ENCODE measurements at places on chromosomes 4 and X. TPM values are rescaled to one million over a fixed set of nuclear protein-coding genes. Genes with fewer than 3 reads are reported as not detected.

The XAGE1A gene
- total RNA-seq, result not detected

The CPXCR1 gene
- not detected for total RNA-seq

The SPANXB1 gene
- total RNA-seq, result not detected

The NR0B1 gene
- not detected for total RNA-seq

The OPHN1 gene
- 7.0 TPM for total RNA-seq

The RHOXF1 gene
- not detected for total RNA-seq

The DDIT4L gene
- total RNA-seq, result 3.2 TPM

The CCSER1 gene
- 3.2 TPM for total RNA-seq

The GLOD5 gene
- not detected for total RNA-seq

The S100P gene
- not detected for total RNA-seq

The LAP3 gene
- 84.6 TPM for total RNA-seq

The EVC gene
- 21.4 TPM for total RNA-seq

The KCTD8 gene
- total RNA-seq, result 3.2 TPM

Data from omental fat pad (tissue), 4 donors.